ENCODE measurements at places on chromosomes 4 and X. TPM values are rescaled to one million over a fixed set of nuclear protein-coding genes. Genes with fewer than 3 reads are reported as not detected.

GRCh38 chr4:139903845-139904244 is 238.2 kb downstream of the MGST2 start:
- no peaks in the 10 kb centered on the region for H3K36me3 ChIP-seq
- H3K4me3 ChIP-seq, result no peak overlapping the region
- no peak overlapping the region for H3K27ac ChIP-seq
- H3K27me3 ChIP-seq, result no peaks in the 10 kb centered on the region
- peaks cover 26% of the 10 kb centered on the region for H3K4me1 ChIP-seq

The XK gene
- 2.9 TPM for total RNA-seq

DNA sequence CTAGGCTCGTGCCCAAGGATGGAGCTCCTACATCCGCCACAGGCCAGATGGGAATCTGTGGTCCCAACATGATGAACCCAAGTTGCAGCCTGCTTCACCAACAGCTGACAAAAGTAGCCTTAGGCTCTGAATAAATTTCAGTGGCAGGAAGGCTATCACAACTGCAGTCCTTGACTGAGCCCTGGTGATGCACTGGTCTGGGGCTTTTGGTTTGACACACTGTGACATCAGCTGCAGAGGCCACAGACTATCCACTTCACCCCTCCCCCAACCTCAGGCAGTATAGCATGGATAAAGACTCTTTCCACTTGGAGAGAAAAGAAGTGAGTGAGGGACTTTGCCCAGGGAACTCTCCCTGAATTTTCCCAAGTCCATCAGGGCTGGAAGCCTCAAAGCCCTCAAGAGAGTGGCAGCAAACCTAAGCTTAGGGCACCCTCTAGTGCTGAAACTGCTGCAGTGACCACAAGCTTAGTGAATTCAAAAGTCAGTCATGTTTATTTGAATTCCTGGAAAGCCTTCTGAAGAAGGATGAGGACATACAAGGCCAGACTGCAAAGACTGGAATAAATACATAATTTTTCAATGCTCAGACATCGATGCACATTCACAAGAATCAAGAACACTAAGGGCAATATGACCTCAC is 135.0 kb upstream of the TENT5D start:
- H3K27me3 ChIP-seq, result no peaks in the 10 kb centered on the region
- no peaks in the 10 kb centered on the region for H3K4me1 ChIP-seq
- H3K27ac ChIP-seq, result no peak overlapping the region
- no peaks in the 10 kb centered on the region for H3K36me3 ChIP-seq
- no peak overlapping the region for H3K4me3 ChIP-seq

- no peaks in the 10 kb centered on the region for H3K36me3 ChIP-seq
- no peak overlapping the region for H3K4me3 ChIP-seq
- no peaks in the 10 kb centered on the region for H3K27me3 ChIP-seq
- H3K4me1 ChIP-seq, result no peaks in the 10 kb centered on the region
- no peak for DNase-seq
Observed at GRCh38 chr4:151649479-151649878, 111.3 kb downstream of the GATB start.

The HNRNPH2 gene
- 66.2 TPM for total RNA-seq

The TMEM150C gene
- total RNA-seq, result 5.1 TPM

The PNCK gene
- 1.1 TPM for total RNA-seq

The SERPINA7 gene
- not detected for total RNA-seq

DNA sequence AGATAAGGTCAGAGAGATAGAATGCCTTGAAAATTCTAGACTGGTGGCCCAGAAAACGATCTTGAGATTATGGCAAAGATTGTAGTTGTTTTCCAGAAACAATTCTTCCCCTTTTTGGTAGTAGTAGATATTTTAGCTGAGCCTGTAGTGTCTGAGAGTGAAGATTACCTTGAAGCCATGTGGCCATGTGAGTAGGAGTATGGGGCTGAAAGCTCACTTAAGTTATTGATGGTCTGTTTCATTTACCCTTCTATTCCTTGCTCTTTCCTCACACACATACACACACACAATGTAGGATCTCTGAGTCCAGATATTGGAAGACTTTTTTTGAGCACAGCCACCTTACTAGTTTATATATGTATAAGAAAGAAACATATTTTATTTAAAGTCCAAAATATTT is 941.6 kb upstream of the GRID2 start:
- no peak overlapping the region for H3K4me3 ChIP-seq
- DNase-seq, result no peak
- no peaks in the 10 kb centered on the region for H3K36me3 ChIP-seq
- no peaks in the 10 kb centered on the region for H3K4me1 ChIP-seq
- no peak overlapping the region for H3K27ac ChIP-seq
- no peaks in the 10 kb centered on the region for H3K27me3 ChIP-seq

The RHOH gene
- 1.9 TPM for total RNA-seq

GRCh38 chrX:78106651-78106986 is 2.6 kb downstream of the PGK1 start:
- peaks cover 8% of the 10 kb centered on the region for H3K4me1 ChIP-seq
- no peak overlapping the region for H3K27ac ChIP-seq
- H3K27me3 ChIP-seq, result no peaks in the 10 kb centered on the region
- no peaks in the 10 kb centered on the region for H3K36me3 ChIP-seq
- DNase-seq, result no peak
- peak overlapping the region; percentile 67 for H3K4me3 ChIP-seq

- no peaks in the 10 kb centered on the region for H3K4me1 ChIP-seq
- no peak overlapping the region for H3K27ac ChIP-seq
- H3K27me3 ChIP-seq, result no peaks in the 10 kb centered on the region
- no peaks in the 10 kb centered on the region for H3K36me3 ChIP-seq
- DNase-seq, result no peak
Observed at GRCh38 chr4:7987148-7987989, 47.7 kb upstream of the AFAP1 start.

DNA sequence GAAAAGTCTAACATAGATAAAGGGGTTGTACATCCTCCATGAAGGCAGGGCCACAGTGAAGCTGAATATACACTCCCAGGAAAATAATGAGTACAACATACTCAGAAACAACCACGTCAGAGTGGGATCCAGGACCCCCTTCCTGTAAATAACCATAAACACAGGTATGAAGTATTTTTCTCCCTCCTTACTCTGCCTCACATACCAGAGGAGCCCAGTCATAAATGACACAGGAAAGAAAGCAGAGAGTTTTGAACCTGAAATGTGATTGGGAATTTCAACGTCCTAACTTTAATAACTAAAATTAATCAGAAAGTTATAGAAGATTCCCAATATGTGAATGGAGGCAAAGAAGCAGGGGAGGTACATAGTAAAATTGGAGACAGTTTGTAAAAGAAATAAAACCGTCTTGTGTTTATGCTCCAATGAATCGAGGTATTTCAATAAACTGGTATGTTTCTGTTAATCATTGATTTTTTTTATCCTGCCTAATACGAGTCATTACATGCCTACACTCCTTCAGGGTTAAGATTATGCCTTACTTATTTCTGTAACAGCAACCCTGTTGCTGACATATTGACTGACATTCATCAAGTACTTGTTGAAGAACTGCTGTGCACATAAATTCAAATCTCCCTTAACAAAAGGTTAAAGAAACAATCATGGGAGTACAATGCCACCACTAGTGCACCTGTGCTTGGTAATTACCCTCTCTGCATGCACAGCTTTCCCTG is 431.3 kb downstream of the KCNIP4 start:
- no peaks in the 10 kb centered on the region for H3K36me3 ChIP-seq
- H3K27ac ChIP-seq, result no peak overlapping the region
- no peak for DNase-seq
- no peaks in the 10 kb centered on the region for H3K4me1 ChIP-seq

The XAGE3 gene
- total RNA-seq, result not detected

DNA sequence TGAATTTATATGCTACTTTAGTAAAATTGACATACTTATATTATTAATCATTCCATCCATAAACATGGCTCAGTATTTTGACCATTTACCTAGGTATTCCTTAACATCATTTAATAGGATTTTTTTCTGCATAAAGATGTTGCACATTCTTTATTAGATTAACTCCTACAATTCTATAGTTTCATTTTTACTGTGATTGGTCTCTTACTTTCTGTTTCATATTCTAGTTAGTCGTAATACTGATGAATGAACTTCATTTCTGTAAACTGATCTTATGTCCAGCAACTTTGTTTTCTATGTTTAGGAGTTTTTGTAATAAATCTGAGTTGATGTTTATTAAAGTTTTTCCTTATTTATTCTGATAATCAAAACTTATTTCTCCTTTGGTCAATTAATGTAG is 278.2 kb upstream of the CXXC4 start:
- no peak for DNase-seq
- no peaks in the 10 kb centered on the region for H3K36me3 ChIP-seq
- no peaks in the 10 kb centered on the region for H3K27me3 ChIP-seq
- H3K4me3 ChIP-seq, result no peak overlapping the region

The CFAP99 gene
- 2.6 TPM for total RNA-seq

The CXorf38 gene
- total RNA-seq, result 18.8 TPM

DNA sequence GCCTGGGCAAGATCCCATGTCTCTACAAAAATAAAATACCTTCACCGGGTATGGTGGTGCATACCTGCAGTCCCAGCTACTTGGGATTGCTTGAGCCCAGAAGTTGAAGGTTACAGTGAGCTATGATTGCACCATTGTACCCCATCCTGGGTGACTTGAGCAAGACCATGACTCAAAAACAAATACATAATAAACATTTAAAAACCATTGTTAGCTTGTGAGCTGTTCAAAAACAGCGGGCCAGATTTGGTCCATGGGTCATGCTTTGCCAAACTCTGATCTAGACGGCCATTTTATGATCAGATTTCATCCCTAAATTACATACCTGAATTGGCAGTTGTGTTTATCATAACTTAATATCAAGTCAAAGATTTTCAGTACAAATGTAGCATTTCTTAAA is 76.0 kb upstream of the GPM6B start:
- H3K36me3 ChIP-seq, result no peaks in the 10 kb centered on the region
- H3K4me3 ChIP-seq, result no peak overlapping the region
- no peak for DNase-seq
- no peaks in the 10 kb centered on the region for H3K4me1 ChIP-seq

The AFF2 gene
- 6.0 TPM for total RNA-seq

- H3K4me1 ChIP-seq, result no peaks in the 10 kb centered on the region
- no peak for DNase-seq
- H3K36me3 ChIP-seq, result no peaks in the 10 kb centered on the region
Observed at GRCh38 chr4:71232056-71232430, 106.8 kb upstream of the SLC4A4 start.

The OPRPN gene
- total RNA-seq, result not detected

The CCNA2 gene
- 8.1 TPM for total RNA-seq

DNA sequence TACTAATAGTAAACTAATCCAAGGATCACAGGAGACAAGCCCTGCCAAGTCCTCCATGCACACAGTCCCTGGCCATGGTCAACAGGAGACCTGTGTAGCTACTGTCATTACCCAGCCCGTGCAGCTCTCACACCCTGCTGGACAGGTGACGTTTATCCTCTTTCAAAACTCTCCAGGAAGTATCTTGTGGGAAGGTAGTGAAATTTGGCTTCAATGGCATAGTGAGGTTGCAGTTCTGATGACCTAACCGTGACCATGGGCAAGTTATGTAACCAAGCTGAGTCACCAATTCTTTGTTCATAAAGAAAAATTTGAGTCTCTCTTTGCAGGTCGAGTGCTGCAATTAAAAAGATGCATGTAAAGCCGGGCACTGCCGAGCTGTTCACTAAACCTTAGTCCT is 11.3 kb upstream of the SLC2A9 start:
- H3K36me3 ChIP-seq, result no peaks in the 10 kb centered on the region
- H3K27me3 ChIP-seq, result no peaks in the 10 kb centered on the region
- H3K27ac ChIP-seq, result peak overlapping the region; percentile 70
- DNase-seq, result no peak

The ATG4A gene
- 18.4 TPM for total RNA-seq

The DDX53 gene
- total RNA-seq, result not detected

GRCh38 chrX:13494562-13494961 is 74.8 kb upstream of the EGFL6 start:
- no peaks in the 10 kb centered on the region for H3K4me1 ChIP-seq
- no peak overlapping the region for H3K27ac ChIP-seq
- H3K36me3 ChIP-seq, result no peaks in the 10 kb centered on the region
- no peak for DNase-seq

DNA sequence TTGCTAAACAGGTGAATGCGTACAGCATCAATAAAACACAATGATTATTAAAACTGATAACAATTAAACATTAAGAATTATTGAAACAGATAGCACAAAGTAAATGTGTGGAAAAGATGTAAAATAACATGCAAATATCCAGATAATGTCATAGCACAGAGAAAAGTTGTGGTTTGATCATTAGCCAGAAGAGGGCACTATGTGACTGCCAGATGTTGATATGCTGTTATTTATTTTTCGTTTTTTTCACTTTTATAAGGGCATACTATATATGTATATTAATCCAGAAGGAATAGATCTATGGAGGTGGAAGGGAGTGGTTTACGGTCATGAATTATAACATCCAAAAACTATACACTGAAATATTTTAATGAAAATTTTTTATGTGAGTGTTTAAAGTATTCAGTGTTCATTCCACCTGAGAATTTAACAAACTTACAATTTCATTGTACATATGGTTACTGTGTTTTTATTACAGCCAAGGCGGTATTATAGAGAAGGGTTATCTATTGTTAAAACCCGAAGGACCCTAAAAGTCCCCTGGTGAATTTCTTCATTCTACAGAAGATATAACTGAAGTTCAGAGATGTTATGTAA is 211.9 kb upstream of the UGT8 start:
- peak overlapping the region; percentile 1 for H3K4me3 ChIP-seq
- no peaks in the 10 kb centered on the region for H3K4me1 ChIP-seq
- no peaks in the 10 kb centered on the region for H3K36me3 ChIP-seq
- H3K27me3 ChIP-seq, result no peaks in the 10 kb centered on the region
- DNase-seq, result peak; percentile 42
- H3K27ac ChIP-seq, result no peak overlapping the region

The UTP14A gene
- total RNA-seq, result 12.3 TPM

The NOP14 gene
- total RNA-seq, result 20.4 TPM

GRCh38 chr4:186887291-186887700 is 163.6 kb upstream of the FAT1 start:
- no peak overlapping the region for H3K27ac ChIP-seq
- H3K4me3 ChIP-seq, result no peak overlapping the region
- H3K36me3 ChIP-seq, result no peaks in the 10 kb centered on the region
- H3K27me3 ChIP-seq, result no peaks in the 10 kb centered on the region

GRCh38 chrX:32137525-32137924 is 1065.7 kb upstream of the FTHL17 start:
- H3K4me3 ChIP-seq, result no peak overlapping the region
- DNase-seq, result no peak
- no peaks in the 10 kb centered on the region for H3K36me3 ChIP-seq
- no peak overlapping the region for H3K27ac ChIP-seq
- no peaks in the 10 kb centered on the region for H3K4me1 ChIP-seq
- H3K27me3 ChIP-seq, result no peaks in the 10 kb centered on the region

The HPGD gene
- total RNA-seq, result 62.6 TPM

DNA sequence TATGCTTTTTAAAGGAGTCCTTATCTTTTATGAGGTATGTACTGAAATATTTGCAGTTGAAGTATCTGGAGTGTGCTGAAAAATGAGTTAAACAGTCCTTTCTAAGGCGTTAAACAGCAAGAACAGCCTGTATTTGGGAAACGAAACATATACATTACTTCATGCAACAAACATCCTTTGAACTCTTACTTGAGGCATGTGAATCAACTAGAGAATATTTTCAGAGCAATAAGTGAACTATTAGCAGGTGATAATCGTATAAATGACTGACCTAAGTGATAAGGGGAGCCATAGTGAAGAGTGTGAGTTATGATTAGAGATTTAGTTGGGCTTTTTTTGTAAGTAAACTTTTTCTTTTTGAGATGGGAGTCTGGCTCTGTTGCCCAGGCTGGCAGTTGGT is 45.9 kb upstream of the RHOH start:
- H3K36me3 ChIP-seq, result no peaks in the 10 kb centered on the region
- DNase-seq, result no peak

- no peaks in the 10 kb centered on the region for H3K36me3 ChIP-seq
- H3K4me1 ChIP-seq, result no peaks in the 10 kb centered on the region
- peak; percentile 76 for DNase-seq
- peak overlapping the region; percentile 53 for H3K27ac ChIP-seq
- no peaks in the 10 kb centered on the region for H3K27me3 ChIP-seq
Observed at GRCh38 chrX:46628460-46629371, 55.2 kb downstream of the CHST7 start.

Data from left lung (tissue), 14 donors.